Anterior cingulate cortex (tissue), 58 donors: ENCODE measurements at places on chromosomes 3 and 15.

GRCh38 chr3:158809642-158810041, 7.8 kb downstream of the MFSD1 start:
- no peak for DNase-seq

DNA sequence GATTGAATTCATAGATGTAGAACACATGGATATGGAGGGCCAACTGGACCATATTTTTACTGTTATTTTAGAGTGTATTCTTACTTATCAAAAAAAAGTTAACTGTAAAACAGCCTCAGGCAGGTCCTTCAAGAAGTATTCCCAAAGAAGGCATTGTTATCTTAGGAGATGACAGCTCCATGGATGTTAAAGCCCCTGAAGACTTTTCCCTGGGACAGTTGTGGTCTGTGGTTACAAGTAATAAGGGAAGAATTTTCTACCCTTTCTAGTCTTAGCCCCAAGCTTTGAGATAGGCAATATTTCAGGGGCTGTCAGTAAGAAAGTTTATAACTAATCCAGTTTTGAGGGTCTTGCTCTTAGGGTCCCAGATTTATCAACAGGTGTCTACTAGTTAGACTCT, 62.5 kb downstream of the LRRC49 start:
- no peak for DNase-seq

DNA sequence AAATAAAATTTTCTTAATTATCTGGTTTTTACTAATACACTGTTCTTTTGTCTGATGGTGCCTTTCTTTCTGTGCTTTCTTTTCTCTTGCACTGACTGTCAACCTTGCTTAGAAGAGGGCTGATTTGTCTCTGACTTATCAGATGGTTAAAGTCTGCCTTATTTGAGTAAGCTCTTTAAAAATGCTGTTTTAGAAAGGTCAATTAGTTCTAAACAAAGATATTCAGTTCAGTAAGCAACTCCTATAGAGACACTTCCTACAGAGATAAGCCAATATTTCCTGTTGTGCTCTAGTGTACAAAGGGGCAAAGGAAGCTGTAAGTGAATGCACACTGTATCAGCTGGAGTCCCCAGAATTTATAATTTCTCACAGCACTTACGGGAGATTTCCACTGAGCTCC, 153.4 kb upstream of the TSPAN3 start:
- no peak for DNase-seq

- no peak for DNase-seq
These were observed 1.7 kb downstream of the MEIS2 start for GRCh38 chr15:37098468-37099318.

DNA sequence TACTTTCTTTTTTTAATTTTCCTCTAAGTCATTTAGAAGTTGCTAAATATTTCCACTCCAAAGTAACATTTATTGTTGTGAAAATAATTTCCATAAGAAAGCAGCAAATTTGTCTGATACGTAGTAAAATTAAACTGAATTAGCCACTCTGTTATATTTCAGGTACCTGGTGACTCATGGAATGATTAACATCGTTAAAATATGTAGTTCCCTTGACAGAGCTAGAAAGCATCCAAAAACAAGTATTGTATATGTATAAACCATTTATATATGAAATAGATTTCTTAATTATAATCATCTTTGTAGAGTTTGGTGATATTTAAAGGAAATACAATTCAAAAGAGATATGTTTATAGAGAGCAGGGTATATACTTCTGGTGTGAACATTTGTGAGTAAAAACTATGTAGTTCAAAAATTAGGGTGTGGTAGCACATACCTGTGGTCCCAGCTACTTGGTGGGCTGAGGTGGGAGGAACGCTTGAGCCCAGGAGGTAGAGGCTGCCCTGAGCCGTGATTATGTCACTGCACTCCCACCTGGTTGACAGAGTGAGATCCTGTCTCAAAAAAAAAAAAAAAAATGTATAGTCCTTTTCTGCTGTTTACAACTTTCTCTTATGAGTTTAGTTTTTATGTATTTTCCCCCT, 36.6 kb downstream of the ATP11B start:
- no peak for DNase-seq

GRCh38 chr3:105397974-105398373, 31.3 kb downstream of the ALCAM start:
- no peak for DNase-seq

- DNase-seq: no peak
These were observed 60.2 kb downstream of the FBLN2 start for GRCh38 chr3:13608969-13609725.

GRCh38 chr3:51977446-51978142, 2.7 kb downstream of the ABHD14A start:
- no peak for DNase-seq

DNA sequence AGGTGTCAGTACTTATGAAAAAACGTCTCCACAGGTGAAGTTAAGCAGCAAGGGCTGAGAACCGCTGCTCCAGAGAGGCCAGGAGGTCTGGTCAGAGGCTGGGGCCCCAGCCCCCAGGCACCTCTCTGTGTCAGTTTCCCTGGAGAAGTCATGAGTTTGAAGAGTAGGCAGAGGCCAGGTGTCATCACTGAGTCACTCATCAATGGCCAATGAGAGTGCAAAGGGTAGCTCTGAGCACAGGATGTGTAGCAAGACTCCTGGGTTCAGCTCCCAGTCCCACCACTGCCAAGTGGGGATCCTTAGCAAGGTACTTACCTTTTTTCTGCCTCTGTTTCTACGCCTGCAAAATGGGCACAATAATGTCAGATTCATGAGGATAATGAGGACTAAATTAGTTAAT, 47.9 kb downstream of the CORO2B start:
- DNase-seq: no peak

DNA sequence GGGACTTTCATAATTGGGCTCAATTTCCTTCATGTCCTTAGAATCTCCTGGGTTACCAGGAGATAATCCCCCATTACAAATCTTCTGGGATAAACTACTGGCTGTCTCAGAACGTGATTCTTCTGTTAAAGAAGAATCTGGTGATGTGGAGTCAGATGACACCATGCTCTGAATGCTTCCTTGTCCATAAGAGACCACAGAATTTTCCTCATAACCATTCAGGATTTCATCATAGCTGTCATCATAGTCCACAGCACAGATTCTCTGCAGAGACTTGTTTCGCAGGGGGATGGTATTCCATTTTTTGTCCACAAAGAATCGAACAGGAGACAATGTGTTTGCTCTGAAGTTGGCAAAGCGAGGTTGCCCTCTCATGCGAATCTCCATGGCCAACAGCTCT, 109.8 kb upstream of the TSPAN3 start:
- DNase-seq: no peak

- DNase-seq: no peak
These were observed 1.5 kb downstream of the RPN1 start for GRCh38 chr3:128648940-128649663.

- DNase-seq: no peak
These were observed 62.1 kb upstream of the CCDC54 start for GRCh38 chr3:107315141-107315540.

GRCh38 chr3:11724615-11725339, 81.1 kb upstream of the VGLL4 start:
- DNase-seq: no peak

DNA sequence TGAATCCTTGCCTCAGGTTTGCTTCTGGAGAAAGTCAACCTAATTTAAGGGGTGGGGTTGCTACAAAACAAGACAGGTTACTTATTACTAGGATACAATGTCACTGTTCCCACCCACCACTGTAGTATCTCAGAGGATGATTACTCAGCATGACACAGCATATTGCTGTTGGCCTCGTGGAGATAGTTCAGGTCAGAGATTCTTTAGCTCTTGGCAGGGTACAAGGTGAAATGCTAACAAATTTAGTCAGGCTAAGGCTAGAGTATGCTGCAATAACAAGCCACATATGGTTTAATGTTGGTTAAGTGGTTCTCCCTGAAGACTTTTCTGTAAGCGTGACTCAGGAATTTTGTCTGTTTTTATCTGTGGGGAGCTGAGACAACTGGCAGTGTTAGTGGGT, 161.8 kb downstream of the EDEM1 start:
- DNase-seq: no peak

- no peak for DNase-seq
These were observed 12.9 kb downstream of the UBAP1L start for GRCh38 chr15:65101891-65102708.

GRCh38 chr3:133881939-133882825, 13.5 kb downstream of the RAB6B start:
- DNase-seq: no peak

- no peak for DNase-seq
These were observed 34.6 kb upstream of the SPRED1 start for GRCh38 chr15:38217788-38218609.

DNA sequence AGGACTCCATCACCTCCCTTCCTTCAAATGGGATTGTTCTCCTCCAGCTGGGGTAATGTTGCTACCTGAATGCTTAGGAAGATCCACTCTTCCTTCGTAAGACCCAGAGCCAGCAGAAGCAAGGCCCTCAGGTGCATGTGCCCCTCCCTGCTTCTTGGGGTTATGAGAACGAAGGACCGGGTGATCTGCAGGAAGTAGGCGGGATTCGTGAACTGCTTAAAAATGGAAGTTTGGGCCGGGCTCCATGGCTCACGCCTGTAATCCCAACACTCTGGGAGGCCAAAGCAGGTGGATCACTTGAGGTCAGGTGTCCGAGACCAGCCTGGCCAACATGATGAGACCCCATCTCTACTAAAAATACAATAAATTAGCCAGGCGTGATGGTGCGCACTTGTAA, 8.0 kb downstream of the TLR9 start:
- DNase-seq: no peak

DNA sequence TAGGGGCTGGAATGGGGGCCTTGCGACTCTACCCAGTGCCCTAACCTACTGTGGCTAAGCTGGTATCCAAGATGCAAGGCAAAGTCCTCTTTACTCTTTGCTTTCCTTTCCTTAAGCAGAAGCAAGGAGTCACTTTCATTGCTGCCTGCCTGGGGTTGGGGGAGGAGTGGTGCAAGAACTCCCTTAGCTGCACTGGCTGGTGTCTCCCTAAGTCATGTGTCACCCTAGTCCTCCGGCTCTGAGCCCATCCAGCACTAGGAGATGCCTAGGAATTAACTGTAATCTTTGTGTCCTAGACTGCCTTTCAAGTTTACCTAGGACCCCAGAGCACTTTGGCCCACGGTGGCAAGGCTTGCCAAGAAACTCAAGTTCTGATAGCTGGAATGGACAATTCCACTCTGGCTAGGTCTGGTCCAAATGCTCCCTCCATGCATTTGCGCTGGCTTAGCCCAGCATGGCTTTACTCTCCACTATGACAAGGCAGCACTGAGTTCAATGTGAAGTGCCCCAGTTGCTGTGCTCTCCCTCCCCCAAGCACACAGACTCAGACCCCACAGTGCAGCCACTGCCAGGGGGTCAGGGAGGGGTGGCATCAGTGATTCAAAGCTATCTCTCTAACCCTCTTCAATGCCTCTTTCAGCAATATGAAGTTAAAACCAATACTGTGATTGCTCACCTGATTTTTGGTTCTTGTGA, 58.7 kb downstream of the ESYT3 start:
- DNase-seq: no peak

DNA sequence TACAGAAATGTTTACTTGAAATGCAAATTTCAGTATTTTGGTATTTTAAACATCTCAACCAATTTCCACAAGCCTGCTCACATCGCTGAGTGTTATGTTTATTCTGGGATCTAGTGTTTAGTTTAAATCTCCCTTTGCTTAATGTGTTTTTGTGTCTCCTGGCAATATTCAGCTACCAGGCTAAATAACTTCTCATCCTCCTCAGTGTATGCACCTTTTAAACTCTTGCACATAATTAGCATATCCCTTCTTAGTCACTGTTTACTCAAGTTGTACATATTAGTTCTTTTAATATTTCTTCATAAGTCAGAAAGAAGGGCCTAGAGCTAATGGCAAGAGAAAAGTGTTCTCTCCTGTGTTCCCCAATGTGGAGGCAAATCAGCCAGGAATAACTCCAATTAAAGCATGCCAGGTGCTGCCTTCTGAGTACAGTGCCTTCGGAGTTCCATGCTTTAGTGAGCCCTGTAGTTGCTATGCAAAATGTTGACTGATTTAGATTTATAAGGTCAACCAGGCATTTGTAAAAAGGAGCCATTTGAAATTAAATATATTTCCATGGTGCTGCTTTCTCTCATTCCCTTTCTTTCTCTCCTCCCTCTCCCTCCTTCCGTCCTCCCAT, 234.3 kb downstream of the GAP43 start:
- no peak for DNase-seq

DNA sequence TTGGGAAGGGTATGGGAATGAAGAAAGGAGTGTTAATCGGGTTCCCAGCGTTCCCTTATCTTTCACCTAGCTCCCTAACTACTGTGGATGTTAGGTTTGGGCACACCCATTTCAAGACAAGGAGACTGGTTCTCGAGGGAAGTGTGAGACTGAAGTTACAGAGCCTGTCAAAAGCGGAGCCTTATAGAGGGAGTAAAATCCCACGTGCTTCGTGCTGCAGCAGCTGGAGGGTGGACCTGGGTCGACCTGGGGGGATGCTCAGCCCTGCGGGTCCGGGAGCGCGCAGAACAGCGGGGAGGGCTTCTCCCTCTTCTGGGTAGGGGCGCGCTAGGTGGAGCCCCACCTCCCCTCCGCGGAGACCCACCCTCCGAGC, 314 bp upstream of the TMED3 start:
- DNase-seq: no peak

GRCh38 chr15:41022487-41023090, 69.3 kb downstream of the CHAC1 start:
- no peak for DNase-seq

DNA sequence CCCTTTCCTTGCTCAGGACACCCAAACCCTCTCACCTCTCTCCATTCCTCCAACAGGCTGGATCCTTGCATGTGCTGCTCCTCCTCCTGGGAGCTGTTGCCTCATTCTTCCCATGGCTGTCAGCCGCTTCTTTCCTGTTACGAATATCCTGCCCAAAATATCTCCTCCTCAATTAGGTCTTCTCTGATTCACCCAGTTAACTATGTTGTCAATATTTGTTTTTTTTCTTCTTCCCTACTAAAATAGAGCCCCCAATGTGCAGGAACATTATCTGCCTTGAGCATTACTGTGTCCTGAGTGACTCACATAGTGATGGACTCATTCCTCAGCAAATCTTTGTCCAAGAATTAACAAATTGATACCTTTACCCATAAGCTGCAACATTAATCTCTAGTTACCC, 357.2 kb downstream of the CLSTN2 start:
- DNase-seq: no peak

GRCh38 chr3:108180194-108180593, 42.0 kb downstream of the IFT57 start:
- no peak for DNase-seq
